ENCODE measurements at places on chromosomes 4 and X. TPM values are rescaled to one million over a fixed set of nuclear protein-coding genes. Genes with fewer than 3 reads are reported as not detected.

Gene SLC49A3
- not detected for total RNA-seq

Gene FAT4
- 1.6 TPM for total RNA-seq

Gene MGAT4D
- total RNA-seq, result not detected

Gene TFE3
- 71.6 TPM for total RNA-seq

Gene TCP11X2
- total RNA-seq, result not detected

Gene CHST7
- total RNA-seq, result 17.4 TPM

Gene AASDH
- 7.3 TPM for total RNA-seq

Gene SMIM10L2A
- total RNA-seq, result 0.07 TPM

Measured in M059J (cell line).